ENCODE measurements at places on chromosomes 16 and 17.
A peak's percentile ranks its signal among the peaks of the same experiment; 100 is the strongest.

DNA sequence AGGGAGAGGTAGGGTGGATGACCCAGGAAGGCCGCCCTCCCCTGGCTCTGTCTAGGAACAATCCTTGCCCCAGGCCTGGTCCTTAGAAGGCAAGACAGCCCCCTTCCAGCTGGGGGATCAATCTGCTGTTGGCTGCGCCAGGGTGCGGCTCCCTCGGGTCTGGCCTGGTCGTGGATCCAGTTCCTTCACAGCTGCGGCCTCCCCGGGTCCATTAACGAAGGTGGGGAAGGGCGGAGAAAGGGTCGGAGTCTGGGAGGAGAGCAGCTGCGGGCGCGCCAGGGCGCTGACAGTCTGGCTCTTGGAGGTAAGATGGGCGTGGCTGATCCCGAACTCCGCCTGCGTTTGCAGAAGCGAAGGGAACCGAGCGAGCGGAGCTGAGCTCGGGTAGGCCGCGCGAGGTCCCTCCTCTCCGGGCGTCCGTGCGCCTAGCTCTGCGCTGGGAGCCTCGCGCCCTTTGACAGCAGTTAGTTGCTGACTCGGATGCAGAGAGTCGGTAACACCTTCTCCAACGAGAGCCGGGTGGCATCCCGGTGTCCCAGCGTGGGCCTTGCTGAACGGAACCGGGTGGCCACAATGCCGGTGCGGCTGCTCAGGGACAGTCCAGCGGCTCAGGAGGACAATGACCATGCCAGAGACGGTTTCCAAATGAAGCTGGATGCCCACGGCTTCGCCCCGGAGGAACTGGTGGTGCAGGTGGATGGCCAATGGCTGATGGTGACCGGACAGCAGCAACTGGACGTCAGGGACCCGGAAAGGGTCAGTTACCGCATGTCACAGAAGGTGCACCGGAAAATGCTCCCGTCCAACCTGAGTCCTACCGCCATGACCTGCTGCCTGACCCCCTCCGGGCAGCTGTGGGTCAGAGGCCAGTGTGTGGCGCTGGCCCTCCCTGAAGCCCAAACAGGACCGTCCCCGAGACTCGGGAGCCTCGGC lies at the start of gene HSPB9:
Gene HSPB9 (plus strand): TSS at position 434 of the 933 bp plus-strand sequence. CDS start 47 bp downstream, at position 481.
- DNase-seq, result peak; percentile 56

DNA sequence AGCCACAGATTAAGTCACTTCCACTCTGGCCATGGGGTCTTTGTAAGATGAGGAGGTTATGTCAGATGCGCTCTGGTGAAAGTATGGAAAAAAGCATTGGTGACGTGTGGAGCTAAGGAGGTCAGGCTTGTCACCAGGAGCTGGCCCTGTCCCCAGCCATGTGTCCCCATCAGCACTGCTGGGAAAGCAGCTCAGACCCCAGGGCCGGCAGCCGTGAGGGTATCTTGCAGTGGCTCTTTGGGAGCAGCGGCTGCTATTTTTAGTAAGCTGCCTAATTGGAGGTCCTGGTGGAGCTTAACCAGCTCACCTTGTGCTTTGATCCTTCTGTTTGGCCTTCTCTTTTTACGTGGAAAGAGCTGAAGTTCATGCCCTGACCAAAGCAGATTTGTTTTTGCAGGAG lies 60.9 kb downstream of the MPRIP start:
- DNase-seq, result no peak

- DNase-seq, result no peak
These were observed 17.1 kb upstream of the SREBF1 start for GRCh38 chr17:17853811-17854447.

DNA sequence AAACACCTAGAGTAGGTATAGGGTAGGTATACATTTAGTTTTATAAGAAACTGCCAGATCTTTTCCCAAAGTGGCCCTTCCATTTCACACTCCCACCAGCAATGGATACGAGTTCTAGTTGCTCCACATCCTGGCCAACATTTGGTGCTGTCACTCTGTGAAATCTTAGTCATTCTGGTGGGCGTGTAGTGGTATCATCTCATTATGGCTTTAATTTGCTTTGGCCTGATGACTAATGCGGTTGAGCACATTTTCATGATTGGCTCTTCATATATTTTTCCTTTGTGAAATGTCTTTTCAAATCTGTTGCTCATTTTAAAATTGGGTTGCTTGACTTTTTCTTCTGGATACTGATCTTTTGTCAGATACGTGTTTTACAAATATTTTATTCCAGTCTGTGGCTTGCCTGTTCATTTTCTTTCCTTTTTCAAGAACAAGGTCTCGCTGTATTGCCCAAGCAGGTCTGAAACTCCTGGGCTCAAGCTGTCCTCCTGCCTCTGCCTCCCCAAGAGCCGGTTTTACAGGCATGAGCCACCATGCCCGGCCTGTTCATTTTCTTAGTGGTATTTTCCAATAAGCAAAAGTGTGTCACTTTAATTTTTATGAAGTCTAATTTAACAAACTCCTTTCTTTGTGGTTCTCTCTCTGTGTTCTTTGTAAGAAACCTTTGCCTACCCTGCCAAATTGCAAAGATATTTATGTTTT lies 192.4 kb downstream of the SEC14L1 start:
- no peak for DNase-seq

DNA sequence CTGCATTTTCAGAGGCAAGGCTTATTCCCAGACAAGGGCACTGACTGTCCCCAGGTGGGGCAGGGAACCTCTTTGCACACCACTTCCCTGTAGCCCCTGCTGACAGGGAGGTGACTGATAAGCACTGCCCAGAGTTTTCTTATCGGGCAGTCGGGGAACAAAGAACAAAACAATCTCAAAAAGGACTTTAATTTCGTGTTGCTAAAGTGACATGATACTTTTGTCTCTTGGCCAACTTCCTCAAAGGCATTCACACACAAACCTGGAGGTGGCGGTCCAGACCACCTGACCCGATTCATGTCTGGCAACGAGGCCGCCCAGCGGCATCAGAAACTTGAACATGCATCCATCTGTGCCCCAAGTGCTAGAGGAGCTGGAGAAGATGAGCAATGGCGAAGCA lies 28.9 kb downstream of the ZDHHC7 start:
- DNase-seq, result no peak

DNA sequence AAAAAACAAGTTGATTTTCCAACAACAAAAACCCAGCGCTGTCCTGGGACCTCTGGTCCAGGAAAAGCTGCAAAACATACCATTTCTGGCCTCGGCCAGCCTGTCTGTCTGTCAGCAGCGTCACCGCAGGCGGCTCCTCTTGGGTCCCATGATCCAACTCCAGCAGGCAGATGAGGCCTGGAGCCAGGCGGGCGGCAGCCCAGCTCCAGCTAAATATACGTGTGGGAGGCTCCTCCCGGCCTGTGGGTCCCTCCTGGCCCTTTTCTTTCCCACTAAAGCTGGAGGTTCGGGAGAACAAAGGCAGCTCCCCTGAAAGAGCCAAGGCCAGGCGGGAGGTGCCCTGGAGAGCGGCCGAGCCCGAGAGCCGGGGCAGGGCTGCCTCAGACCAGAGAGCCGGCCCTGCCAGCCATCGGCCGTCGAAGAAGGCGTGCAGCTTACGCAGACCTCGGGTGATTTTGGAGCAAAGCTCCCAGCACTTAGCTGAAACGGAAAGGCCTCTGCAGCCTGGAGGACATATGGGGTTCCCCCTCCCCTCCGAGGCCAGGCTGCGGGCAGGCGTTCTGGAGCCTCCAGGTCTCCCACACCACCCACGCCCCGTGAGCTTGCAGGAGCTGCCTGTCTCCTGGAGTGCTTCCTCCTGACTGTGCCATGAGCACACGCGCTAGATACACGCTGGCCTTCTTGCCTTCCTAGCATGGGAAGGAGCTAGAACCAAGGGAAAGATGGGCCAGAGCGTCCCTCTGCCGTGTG lies 19.9 kb upstream of the JPH3 start:
- peak; percentile 64 for DNase-seq

DNA sequence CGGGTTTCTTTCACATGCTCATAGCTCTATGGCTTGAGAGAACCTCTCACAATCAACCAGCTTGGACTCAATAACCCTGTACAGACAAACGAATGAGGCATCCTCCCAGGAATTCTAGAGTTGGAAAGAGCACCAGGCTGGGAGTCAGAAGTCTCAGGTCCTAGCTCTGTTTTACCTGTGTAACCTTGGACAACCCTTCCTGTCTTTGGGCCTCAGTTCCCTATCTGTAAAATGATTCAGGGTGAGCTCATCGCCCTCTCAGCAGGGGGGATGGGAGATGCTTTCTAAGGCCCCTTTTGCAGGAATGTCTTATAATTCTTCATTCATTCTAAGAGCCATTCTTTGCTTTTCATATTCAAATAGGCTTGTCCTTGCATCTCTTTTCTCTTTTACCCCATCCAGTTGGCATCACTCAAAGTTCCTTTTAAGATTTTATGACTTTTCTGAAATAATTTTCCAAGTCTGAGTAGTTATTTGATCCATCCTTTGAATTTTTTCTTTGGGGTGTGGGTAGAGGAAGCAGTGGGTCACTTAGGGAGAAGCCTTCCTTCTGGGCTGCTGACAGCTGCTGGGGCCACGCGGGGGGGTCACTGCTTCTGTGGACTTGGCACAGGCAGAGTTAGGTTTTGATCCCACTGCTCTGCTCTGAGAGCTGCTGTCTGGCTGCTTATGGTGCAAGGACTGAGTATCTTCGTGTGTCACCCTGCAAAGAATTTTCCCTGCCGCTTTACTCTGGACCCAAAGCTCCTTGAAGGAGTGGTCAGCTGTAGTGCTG lies 102.7 kb downstream of the UTP18 start:
- no peak for DNase-seq
